ENCODE measurements at places on chromosomes 3 and 15.

DNA sequence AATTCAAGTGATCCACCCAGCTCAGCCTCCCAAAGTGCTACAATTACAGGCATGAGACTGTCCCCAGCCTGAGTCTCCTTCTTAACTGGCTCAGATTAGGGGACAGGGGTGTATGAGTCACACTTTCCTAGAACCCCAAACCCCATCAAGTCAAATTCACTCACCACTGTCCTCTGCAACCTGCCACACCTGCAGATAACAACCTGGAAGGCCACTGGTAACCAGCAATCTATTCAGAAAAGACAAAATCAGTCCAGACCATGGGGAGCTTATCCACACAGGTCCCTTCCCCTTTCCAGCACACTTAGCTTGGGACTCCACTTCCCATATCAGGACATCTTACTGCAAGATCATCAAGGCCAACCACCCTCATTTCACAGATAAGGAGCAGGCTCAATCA, 6.4 kb downstream of the WDR73 start:
- no peak for DNase-seq

DNA sequence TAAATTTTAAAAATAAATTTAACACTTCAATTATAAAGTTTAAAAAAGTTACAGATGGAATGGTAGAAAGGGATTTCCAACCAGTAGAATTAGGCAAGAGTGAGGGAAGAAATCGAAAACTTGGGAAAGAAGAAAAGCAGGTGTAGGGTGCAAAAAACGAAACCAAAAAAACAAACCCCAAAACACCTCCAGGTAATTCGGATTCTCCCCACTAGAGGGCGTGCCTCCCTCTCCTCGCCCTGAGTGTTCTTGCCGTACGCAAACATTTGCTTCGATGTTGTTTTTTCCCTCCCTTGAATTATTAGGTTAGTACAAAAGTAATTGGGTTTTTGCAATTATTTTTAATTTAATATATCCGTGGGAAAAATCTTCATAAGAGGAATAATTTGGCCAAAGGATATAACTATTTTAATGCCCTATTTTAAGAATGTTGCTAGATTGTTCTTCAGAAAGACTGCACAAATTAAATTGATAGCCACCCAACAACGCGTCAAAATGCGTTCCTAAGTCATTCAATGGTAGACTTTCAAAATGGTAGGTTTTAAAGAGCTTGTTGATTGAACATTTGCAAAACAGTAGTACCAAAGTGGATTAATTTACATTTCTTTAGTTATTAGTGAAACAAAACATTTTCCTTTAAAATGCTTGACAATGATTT, 63.7 kb downstream of the SLC30A4 start:
- peak; percentile 84 for DNase-seq

GRCh38 chr3:125028657-125029056, 27.1 kb downstream of the HEG1 start:
- DNase-seq: no peak

DNA sequence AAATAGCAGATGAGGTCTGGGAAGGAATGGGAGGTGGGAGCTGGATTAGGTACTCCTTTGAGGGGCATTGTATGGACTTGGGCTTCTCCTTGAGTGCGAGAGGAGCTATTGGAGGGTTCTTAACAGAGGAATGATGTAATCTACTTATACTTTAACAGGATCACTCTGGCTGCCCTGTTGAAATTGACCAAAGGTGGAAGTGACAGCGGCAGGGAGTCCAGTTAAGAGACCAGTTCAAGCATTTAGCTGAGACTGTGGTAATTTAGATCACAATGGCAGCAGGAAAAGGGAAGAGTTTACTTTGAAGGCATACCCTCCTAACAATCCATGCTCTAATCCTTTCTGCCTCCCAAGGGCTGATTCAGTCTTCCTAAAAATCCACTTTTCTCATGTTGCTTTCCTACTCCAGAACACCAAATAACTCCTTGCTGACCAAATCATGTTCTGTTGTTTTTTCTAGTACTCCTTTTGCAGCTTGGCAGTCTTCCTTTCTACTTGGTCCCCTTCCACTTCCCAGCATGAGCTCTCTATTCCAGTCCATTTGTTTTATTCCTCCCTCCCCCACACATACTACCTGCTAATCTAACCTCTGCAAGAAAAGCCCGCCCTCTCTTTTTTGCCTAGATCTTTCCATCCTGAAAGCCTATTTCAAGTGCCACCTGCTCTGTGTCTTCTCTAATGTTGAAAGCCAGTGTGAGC, 139.4 kb downstream of the NECTIN3 start:
- no peak for DNase-seq

DNA sequence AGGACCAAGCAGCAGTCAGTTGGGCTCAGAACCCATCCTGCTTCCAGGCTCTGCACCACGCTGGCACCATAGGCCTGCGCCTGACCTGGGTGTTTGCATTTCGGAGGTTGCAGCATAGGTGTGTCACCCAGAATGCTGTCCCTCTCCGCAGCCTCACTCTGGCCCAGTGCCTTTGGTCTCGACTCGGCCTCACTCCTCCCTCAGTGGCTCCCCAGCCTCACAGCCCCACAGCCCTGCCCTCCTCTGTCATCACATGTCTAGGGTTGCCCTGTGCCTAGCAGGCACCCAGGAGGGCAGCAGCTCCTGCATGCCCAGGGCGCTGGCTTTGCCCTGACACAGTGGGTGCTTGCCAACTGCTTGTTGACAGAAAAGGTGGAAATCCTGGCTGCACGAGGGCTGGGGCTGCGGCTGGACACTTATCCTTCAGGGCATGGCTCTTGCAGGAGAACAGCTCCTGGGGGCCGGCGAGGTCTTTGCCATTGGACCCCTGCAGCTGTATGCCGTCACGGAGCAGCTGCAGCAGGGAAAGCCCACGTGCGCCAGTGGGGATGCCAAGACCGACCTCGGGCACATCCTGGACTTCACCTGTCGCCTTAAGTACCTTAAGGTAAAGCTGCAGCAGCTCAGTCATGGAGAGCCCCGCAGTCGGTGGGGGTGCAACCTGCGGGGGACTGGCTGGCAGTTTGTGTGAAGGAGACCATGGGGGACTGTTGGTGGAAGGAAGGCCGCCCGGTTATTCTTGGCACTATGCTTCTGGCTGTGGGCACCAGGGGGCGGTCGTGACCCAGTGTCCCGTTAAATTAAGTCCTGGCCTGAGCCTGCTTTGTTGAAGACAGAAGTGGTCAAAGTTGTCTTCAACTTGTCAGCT, 16.2 kb downstream of the NISCH start:
- peak; percentile 46 for DNase-seq

DNA sequence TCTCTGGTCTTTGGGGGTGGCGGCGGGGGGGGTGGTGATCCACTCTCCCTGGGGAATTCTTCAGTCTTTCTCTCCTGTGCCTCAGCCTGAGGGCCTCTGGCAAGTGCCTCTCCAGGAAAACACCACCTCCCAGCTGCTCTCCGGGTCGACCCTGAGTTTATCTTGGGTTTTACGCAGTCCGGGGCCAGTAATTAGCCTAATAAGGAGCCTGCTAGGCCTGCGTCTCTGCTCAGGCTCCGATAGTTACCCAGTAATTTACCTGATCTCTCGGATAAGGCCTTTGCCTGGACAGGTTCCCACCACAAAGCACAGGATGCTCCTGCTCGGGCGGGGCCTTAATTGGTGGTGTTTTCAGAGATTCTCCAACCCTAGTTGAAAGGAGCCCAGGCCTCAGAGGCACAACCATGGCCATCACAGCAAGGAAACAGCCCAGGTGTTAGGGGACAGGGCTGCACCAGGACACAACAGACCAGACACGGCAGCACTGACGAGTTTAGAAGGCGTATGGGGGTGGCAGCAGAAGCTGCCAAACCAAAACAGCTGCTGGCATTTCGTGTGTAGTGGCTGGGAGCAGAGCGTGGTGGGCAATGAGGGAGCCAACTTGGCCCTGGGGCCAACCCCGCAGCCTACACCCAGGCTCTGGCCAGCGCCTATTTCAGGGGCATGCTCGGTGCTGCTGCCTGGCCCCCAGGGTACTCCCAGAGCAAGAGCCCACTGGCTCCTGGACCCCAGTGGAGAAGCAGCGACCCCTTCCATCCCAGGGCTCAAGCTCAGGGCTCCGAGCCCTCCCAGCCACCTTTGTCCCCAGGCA, 71.4 kb downstream of the KLF13 start:
- no peak for DNase-seq

GRCh38 chr3:182848906-182849305, 55.6 kb downstream of the ATP11B start:
- no peak for DNase-seq

GRCh38 chr15:74776821-74777768, 4.8 kb upstream of the CSK start:
- DNase-seq: peak; percentile 65

- no peak for DNase-seq
These were observed 3.7 kb upstream of the SLCO2A1 start for GRCh38 chr3:134033315-134033996.

DNA sequence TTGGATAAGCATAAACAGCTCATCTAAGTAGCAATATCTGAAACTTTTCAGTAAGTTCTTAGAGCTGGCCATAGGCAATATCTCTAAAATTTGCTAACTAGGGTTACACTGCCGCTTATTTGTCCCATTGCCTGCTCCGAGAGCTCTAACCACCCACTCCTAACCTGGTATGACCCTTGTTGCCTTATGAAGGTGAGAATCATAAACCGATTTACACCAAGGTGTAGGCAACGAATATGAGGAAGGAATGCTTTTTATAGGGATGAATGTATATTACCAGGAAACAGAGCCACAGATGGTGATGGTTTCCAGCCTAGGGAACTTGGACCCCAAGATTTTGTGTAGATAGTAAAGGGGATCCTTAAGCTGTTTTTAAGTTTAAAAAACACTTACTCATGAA, 440.9 kb downstream of the PDCD6IP start:
- DNase-seq: no peak

GRCh38 chr3:42668413-42668760, 14.9 kb downstream of the ZBTB47 start:
- DNase-seq: no peak

DNA sequence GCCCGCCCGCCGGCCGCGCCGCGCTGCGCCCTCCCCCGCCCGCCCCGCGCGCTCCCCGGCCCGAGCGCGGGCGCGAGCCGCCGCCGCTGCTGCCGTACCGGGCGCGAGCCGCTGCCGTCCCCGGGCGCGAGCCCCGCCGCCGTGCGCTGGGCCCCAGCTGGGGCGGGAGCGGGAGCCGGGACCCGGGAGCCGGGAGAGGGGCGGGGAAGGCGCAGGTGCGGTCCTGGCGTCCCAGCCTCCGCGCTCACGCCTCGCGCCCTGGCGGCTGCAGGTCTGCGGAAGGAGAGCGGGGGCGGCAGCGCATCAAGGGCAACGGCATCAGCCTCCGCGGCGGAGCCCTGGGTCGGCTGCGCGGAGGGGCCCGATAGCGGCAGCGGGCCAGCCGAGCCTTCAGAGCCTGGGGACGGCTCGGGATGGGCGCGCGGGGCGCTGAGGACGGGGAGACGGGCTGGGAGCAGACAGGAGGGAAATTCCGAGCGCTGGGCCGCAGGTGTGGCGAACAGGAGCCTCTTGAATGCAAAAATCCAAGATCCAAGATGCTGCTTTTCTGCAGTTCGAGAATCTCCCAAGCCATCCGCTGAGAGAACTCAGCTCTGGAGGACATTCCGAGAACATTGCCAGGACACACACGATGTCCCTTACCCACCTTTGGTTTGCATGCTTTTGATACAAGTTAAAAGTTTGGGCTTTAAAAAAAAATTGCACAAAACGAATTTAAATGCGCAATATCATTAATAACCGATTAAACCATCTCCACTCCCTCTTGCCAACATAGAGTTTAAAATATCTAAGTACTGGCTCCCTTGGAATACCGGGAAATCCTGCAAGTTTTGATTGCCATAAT, 251.1 kb downstream of the TJP1 start:
- no peak for DNase-seq

GRCh38 chr3:85258819-85259218, 300.0 kb downstream of the CADM2 start:
- DNase-seq: no peak

DNA sequence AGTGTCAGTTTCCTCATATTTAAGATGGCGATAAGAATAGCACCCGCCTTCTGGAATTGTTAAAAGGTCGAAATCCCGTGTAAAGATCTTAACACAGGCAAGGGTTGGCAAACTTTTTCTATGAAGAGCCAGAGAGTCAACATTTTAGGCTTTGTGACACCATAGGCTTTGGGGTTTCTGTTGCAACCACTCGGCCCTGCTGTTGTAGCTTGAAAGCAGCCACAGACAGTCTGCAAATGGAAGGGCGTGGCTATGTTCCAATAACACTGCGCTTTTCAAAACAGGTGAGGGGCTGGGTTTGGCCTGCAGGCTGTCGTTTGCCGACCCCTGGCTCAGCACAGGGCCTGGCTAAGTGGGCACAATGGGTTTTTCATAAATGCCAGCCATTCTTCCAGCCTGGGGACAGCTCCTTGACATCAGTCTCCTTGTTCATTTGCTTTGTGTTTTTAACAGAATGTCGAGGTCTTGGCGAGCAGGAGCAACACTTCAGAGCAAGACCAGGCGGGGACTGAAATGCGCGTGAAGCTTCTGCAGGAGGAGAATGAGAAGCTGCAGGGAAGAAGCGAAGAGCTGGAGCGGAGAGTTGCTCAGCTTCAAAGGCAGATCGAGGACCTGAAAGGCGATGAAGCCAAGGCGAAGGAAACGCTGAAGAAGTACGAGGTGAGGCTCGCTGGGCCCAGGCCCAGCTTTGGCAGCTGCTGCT, 75.2 kb upstream of the MYZAP start:
- DNase-seq: no peak

- no peak for DNase-seq
These were observed 186.7 kb downstream of the NLGN1 start for GRCh38 chr3:173584093-173584837.

DNA sequence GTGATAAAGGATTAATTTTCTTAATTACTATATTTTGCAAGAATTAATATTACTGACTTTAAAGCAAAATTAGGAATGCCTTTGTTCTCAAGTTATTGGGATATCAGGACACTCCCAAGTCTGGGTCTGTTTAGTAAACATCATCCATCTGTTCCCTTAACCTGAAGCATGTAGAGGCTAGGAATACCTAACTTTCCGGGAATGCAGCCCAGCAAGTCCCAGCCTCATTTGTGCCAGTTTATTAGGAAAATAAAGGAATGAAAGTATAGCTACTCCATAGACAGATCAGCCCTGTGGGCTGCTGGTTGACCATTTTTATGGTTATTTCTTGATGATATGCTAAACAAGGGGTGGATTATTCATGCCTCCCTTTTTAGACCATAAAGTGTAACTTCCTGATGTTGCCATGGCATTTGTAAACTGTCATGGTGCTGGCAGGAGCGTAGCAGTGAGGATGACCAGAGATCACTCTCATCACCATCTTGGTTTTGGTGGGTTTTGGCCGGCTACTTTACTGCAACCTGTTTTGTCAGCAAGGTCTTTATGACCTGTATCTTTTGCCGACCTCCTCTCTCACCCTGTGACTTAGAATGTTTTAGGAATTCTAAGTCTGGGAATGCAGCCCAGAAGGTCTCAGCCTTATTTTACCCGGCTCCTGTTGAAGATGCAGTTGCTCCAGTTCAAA, 540.2 kb downstream of the NAALADL2 start:
- no peak for DNase-seq
